ENCODE measurements at places on chromosomes 13 and 19.

DNA sequence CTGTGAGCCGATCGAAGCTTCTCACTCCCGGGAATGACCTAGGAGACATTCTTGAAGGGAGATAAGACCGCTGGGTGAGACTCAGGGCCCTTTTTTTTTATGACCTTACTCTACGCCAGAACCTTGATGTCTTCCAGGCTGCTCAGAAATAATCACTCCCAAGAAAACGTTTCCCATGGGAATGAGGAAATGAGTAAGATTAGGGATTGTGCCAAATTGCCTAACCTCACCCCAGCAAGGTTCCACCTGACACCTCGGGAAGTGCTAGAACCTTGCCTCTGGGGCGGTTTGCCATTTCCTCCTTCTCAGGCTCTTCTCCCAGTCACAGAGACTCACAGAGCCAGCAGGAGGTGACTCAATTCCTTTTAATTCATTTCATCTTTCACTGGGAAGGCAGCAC lies 2.3 kb downstream of the SLC46A3 start:
- DNase-seq = no peak

- no peak for DNase-seq
Measured at GRCh38 chr13:21967871-21968270, 297.0 kb downstream of the FGF9 start.

GRCh38 chr13:79060216-79060615 lies 345.8 kb downstream of the RBM26 start:
- DNase-seq = no peak

GRCh38 chr19:42272535-42272897 lies 3.5 kb downstream of the CIC start:
- no peak for DNase-seq

- peak; percentile 42 for DNase-seq
Measured at GRCh38 chr19:17778968-17779929, 15.7 kb upstream of the B3GNT3 start.

Measured in caudate nucleus (tissue), 63 donors.